ENCODE measurements at places on chromosomes 3 and 15. TPM values are rescaled to one million over a fixed set of nuclear protein-coding genes. Genes with fewer than 3 reads are reported as not detected.

Gene ARMC8
- total RNA-seq, result 82.9 TPM

Gene EPHA6
- total RNA-seq, result 1.6 TPM

Gene CCDC191
- total RNA-seq, result 4.3 TPM

Gene GORASP1
- 82.5 TPM for total RNA-seq

GRCh38 chr15:82312586-82313349 lies 36.5 kb downstream of the GOLGA6L10 start:
- no peak for ATAC-seq

GRCh38 chr3:97106652-97106989 lies 292.2 kb downstream of the EPHA6 start:
- no peak for ATAC-seq

Measured in gastroesophageal sphincter (tissue), 4 donors.